ENCODE measurements at places on chromosomes 7 and 10.

DNA sequence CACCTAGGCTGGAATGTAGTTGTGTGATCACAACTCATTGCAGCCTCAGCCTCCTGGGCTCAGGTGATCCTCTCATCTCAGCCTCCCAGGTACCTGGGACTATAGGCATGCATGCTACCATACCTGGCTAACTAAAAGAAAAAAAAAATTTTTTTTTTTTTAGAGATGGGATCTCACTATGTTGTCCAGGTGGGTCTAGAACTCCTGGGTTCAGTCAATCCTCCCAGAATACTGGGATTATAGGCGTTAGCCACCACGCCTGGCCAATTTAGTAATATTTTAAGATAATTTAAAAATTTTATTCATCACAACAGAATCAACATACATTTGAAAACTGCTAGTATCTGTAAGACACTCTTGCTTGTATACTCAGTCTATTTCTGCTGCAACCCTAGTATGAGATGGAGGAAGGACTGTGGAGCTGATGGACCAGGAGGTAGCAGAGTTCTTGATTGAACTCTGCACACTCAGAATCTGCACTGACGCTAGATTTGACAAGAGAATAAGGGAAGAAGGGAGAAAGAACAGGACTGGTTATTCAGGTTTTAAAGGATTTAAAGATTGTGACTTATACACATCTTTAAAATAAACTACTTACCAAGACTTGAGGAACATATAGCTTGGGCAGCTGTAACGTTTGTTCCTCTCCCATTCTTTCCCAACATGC is 57.6 kb downstream of the VCL start:
- no peak for DNase-seq

- no peak for DNase-seq
These were observed 8.8 kb downstream of the TM9SF3 start for GRCh38 chr10:96578022-96578421.

- peak; percentile 22 for DNase-seq
These were observed 2.0 kb downstream of the GFRA1 start for GRCh38 chr10:116270771-116271592.

GRCh38 chr7:50262916-50263690 is 41.4 kb upstream of the IKZF1 start:
- DNase-seq: no peak

DNA sequence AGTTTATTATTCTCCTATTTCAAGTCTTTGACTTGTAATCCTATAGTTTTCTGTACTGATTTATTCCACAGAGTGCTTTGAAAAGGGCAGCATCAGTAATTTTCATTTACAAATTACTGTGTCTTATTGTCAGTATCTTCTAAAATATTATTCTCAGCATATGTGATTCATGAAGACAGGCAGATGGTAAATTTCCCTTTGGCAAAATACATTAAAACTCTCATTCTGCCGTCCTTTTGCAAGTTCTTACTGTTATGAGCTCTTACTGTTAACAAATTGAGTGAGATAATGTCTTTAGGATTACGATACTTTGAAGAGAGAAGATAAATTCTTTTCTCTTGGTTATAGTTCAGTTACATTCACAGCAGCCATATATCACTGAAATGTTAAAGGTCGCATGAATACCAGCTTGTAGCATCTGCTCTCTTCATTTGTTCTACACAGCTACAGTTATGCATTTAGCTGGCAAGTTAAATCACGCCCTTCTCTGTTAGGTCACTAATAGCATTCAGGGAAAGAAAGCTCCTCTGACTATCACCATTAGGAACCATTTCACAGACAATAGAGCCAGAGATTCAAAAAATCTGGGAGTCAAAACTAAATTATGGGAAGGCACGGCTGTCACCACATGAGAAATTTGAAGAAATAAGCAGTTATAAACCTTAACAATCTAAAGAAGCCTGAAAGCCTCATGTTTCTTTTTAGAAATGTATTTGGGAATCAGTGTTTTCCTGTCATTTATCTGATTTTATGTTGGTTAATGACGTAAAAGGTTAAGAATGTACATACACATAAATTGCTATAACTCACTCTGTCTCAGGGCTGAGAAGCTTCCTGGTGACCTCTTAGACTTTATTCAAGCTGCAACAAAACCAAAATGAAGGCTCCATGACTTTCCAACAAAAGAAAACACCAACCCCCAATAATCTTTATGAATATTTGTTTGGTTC is 109.6 kb upstream of the SP4 start:
- DNase-seq: no peak

DNA sequence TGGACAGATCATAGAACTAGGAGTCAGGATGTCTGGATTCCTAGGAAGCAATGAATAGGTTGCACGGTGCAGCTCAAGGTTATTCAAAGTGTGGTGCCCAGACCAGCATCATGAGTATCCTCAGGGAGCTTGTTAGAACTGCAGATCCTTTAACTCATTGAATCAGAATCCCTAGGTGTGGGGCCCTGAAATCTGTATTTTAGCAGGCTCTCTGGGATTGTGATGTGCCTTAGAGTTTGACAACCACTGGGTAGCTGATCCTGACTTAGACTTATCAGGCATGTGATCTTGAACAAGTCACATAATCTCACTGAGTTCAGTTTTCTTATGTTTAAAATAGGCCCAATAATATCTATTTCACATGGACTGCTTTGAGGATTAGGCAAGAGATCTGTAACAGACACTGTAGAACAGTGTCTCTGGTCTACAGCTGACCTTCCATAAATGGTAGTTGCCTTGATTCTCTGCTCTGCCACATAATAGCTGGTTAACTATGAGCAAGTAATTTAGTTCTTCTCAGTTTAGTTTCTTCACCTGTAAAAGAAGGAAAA is 46.4 kb upstream of the ATRNL1 start:
- no peak for DNase-seq

- no peak for DNase-seq
These were observed 131.4 kb upstream of the BTBD16 start for GRCh38 chr10:122139627-122140170.

DNA sequence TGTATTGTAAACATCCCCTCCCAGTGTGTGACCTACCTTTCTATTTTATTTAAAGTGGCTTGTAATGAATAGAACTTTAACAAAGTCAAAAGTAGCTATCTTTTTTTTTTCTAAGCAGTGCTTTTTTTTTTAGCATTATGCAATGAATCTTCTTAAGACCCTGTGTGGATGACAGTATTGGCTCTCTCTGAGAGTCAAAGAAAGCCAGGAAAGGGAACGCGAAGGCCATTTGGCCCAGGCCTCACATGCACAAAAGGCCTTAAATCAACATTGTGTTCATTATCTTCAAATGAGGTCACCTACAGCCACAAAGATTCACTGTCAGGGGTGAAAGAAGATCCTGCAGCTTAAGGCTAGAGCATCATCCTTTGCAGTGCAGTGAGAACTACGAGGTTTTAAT is 721.5 kb downstream of the GRID1 start:
- no peak for DNase-seq

DNA sequence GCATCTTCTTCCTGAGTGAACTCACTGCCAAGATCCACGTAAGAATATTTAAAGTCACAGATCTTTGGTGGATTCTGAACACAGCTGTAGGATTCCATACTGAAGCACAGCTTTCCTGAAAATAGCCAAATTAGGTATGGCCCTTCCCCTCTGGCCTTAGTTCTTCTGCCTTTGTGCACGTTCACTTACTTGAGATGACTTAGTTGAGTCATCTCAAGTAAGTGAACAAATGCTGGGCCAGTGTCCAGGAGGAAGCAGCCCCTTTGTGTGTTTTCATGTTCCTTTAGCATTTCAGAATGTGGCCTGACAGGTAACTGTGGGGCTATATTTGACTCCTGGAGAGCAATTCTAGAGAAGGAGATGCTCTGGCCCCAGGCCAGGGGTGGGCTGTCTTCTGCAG is 51.5 kb downstream of the CCNY start:
- no peak for DNase-seq

GRCh38 chr7:80711531-80711930 is 73.1 kb downstream of the CD36 start:
- no peak for DNase-seq

GRCh38 chr10:106825576-106826364 is 338.7 kb downstream of the SORCS1 start:
- DNase-seq: no peak

DNA sequence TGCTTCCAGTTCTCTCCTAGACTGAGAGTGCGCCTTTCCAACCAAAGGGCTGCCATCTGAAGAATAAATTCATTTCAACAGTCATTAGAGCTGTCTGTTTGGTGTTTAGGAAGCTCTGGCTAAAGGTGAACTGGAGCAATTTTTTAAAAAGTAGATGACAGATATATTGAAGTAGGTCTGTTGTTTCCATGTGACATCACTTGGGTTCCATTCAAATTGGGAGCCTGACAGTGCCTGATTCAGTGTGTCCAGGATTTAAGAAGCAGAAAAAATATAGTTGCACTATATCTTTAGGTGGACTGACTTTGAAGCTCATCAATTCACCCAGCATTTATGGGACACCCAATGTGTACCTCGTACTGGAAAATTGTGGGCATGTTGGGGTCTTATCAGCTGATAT is 367.7 kb downstream of the BBS9 start:
- DNase-seq: no peak

DNA sequence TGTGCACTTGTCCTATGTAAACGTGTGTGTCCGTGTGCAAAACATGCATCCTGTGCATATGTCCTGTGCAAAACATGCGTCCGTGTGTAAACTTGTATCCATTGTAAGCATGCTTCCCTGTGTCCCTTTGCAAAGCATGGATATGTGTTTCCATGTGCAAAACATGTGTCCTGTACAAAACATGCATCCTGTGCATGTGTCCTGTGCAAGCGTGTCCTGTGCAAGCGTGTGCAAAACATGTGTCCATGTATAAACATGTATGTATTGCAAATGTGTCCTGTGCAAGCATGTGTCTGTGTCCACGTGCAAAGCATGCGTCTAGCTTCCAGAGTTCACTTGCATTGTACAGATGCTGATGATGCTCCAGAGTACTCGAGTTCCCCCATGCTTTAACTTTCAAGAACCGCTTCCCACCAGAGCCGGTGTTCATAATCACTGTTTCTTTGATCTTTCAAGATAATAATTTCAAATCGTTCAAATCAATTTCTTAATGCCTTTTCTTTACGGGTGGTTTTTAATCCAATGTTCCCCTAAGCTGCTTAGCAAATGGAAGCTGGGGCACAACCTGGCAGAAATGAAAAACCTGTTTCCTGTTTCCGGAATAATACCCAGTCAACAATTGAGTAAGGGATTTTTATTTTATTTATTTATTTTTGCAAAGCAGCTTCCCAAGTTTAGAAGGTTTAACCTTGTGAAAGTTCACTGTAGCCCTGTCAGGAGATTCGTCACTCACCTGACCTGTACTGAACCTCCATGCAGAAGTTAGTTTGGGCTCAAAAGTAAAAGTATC is 641 bp upstream of the ASB13 start:
- no peak for DNase-seq

GRCh38 chr10:126187399-126187798 is 200.9 kb downstream of the ADAM12 start:
- DNase-seq: no peak

DNA sequence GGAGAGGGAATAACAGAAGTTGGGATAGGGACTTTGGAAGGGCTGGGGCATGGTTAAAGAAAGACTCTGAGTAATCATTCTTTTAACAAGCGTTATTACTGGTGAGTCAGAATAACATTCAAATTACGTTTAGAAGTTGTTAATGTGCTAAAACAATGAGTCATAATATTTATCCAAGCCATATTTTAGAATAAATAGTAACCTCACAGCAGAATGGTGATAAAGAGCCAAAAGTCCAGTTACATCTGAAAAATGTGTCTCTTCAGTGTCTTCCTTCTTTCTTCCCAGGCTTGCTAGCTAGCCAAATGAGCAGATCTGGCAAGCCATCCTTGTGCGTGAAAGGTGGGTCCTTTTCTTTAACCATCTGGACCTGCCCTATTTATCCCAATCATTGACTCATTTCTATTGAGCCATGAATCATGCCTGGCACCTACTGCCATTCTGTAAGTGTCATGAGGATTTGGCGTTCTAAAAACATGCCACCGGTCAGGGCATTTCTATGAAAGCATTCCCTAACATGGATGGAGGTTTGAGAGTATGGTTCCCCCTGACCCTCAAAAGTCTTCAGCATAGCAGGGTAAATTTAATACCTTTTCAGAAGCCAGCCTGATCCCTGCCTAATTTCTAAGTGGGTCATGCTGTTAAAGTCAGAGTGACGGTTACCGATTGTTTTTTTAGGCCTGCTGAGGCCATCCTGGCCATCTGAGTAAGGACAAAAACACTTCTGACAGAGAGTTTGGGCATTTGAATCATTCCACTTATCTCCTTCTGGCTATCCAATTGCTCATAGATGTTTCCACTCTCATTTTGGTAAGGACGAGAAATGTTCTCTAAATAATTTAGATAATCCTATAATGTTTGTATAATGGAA is 26.9 kb downstream of the MYPN start:
- peak; percentile 57 for DNase-seq

- DNase-seq: no peak
These were observed 19.9 kb downstream of the SCRN1 start for GRCh38 chr7:29969738-29970137.

DNA sequence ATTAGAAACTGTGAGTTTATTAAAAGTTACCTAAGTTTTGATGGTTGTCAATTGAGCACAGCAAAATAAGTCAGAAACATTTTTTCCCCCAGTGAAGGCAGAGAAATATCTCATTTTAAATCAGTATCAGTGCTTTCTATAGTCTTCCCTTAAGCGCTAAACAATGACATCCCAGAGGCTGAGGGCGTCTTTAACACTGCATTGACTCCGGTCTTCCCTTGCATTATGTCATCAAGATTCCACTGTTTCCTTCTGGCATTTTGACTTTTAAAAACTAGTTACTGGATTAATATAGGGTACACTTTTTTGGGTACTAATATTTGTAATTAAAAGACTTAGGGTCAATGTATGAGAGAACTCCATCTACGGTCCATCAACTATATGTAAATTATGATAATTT is 3.9 kb downstream of the GLUD1 start:
- DNase-seq: no peak

DNA sequence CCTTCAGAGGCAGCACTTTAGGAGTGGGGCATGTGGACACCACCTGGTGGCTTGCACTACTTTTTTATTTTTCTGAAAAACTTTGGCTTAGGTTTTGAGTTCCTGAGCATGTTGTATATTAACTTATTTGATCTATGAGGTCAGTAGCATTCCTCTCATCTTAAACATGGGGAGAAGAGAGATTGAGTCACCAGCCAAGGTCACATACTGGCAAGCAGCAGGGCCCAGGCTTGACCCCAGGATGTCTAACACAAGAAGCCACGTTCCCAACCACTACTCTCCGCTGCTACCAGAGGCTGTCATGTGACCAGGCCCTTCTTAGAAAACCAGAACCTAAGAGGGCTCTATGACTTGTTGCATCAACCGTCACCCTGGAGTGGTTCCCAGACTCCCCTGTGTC is 210.3 kb upstream of the GPR26 start:
- no peak for DNase-seq

DNA sequence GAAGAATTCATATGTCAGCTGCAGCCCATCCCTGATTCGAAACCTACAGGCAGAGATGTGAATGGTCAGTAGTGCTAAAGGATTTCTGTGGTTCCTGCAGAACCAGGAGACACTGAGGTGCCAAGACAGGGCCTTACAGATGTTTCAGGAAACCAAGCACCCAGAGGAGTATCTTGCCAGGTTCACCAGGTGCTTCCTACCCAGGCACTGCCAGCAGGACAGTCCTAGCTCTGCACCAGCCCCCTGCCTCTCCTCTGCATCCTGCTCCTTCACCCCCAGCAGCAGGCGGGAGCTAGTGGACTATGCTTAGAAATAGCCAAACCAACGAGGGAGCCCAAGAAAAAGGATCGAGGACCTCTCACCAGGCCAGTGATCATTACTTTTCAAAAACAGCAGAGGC is 4.2 kb upstream of the IKZF1 start:
- DNase-seq: no peak

- DNase-seq: peak; percentile 85
These were observed 178.4 kb downstream of the SH3PXD2A start for GRCh38 chr10:103676851-103677417.
